Activated CD4-positive, alpha-beta T cell treated with anti-CD3 and anti-CD28 coated beads, Interleukin-2, amount 10 ng/mL, durations not matched to agents 7 days and 5 days (primary cell): ENCODE measurements at places on chromosomes 2 and 18.

GRCh38 chr2:9547262-9547991 is 8.2 kb downstream of the ADAM17 start:
- DNase-seq: no peak

DNA sequence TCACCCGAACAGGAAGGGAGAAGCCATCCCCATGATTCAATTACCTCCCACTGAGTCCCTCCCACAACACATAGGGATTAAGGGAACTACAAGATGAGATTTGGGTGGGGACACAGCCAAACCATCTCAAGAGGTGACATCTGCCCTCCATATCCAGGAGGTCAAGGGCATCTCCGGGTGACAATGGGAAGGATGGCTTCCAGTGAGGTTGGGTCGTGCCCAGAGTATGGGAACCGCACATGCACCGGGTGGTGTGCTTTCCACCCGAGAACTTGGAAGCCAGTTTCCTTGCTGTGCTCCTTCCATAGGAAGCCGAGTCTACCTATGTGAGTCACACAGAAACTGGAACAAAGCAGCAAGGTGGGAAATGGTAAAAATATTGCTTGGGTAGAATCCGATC is 216.9 kb upstream of the SALL3 start:
- DNase-seq: no peak

DNA sequence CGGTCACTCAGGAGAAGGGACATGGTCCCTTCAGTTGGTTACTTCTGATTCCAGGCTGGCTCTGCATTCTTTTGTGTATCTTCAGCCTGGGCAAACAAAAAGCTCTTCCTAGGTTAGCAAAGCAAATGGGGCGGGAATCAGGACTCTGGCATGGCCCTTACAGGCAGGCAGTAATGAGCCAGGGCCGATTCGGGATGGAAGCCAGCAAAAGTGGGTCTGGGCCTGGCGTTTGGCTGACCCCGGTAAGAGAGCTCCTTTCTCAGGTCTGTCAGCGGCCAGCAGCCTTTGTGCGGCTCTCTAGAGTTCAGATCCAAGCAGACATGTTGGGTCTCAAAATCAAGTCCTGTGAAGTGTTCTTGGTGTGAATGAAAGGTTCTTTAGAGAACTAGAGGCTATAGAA is 81.5 kb upstream of the EML6 start:
- no peak for DNase-seq

GRCh38 chr2:95323347-95324155 is 26.4 kb downstream of the KCNIP3 start:
- DNase-seq: no peak

GRCh38 chr2:85243101-85244072 is 84.4 kb downstream of the TGOLN2 start:
- DNase-seq: peak; percentile 25

- DNase-seq: no peak
Observed at GRCh38 chr2:132255714-132256113, 94.0 kb upstream of the ANKRD30BL start.

DNA sequence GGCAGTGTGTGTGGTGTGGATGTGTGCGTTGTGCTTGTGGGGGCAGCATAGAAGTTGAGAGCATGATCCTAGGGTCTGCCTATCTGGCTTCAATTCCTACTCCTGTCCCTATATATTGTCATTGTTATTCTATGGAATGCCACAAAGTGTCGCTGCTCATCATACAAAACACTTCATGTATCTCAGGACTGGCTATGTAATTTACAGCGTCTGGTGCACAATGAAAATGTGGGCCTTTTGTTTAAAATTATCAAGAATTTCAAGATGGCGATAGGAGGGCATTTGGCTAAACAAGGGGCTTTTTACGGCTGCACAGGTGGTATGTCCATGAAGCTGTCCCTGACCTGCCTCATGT is 3.4 kb downstream of the SERPINB2 start:
- DNase-seq: no peak

- no peak for DNase-seq
Observed at GRCh38 chr2:214781226-214781625, 28.3 kb downstream of the BARD1 start.

- peak; percentile 78 for DNase-seq
Observed at GRCh38 chr18:35756506-35757117, 175.1 kb downstream of the GALNT1 start.

DNA sequence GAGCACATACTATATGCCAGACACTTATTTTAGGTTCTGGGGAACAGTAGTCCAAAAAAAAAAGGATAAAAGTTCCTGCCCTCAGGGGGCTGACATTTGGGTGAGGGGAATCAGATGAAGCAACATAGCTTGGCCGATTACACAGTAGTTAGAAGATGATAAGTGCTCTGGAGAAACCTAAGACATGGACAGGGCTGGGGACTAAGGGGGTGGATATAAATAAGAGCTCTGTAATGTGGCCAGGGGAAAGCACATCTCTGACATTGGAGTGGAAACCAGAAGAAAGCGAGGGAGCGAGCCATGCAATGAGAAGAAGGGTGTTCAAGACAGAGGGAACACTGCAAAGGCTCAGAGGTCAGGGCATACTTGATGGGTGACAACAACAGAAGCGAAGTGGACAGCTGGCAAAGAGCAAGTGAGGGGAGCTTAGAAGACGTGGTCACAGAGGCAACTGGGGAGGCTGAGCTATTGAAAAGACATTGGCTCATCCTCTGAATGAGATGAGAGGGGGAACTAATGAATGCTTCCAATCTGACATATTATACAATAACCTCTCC is 11.4 kb downstream of the TMEM182 start:
- no peak for DNase-seq

DNA sequence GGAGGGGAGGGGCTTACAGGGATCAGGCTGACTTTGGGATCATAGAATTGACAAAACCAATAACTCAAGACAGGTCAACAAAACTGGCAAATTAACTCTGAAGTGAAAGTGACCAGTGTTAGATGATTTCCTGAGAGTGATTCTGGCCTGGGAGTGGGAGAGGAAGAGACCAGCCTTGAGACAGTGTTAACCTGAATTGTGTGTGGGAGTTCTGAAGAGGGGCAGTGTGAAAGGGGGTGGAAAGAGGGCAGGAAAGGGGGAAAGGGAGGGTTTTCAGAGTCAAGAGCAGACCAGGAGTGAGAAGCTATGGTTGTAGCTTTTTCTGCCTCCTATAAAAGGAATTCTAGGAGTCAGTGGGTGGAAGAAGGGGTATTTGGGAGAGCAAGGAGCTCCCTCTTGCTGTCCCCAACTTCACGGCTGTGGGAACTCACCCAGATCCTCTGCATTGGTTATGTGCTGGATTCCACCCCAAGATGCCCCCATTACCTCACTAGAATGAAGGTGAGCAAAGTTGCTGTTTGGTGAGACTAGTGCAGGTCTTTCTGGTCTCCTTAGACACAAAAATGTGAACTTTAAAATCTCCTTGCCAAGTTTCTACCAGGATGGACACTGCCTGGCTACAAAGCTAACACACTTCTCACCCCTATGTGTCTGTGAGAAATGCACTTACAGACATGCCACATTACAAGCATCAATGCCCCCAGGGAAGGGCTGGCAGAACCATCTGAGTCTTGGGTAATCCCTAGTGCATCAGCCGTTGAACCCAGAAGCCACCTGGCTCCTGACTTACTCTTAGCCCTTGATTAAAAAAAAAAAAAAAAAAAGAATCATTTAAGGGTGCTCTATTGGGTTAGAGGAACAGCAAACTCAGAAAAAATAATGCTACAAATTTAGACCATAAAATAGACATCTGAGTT is 61.6 kb downstream of the BMP10 start:
- no peak for DNase-seq

GRCh38 chr18:37309059-37309458 is 256.5 kb downstream of the CELF4 start:
- no peak for DNase-seq
